ENCODE measurements at places on chromosomes 7 and 10. TPM values are rescaled to one million over a fixed set of nuclear protein-coding genes. Genes with fewer than 3 reads are reported as not detected.

DNA sequence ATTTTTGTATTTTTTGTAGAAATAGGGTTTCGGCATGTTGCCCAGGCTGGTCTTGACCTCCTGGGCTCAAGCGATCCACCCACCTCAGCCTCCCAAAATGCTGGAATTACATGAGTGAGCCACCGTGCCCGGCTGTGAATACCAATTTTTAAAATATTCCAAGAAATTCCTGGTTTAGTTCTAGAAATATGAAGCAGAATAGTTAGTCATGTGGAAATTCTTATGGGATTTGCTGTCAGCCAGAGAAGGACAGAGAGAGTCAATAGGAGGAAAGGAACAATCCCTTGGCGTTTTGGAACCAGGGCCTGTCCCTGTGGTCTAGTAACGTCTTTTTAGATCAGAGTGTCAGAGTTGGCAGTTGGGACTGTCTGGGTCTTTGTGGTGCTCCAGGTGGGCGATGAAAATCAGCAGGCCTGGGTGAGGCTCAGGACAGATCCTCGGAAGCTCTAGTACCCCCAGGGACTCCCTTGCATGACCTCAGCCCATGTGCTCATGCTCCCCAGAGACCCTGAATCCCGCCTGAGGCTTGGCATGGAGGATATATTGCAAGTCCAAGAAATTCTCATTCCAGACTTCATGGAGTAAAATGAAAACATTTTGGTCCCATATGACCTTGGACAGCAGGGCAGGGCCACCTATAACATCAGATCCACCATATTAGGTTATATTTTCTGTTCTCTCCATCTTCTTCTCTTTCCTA is 7.8 kb downstream of the NODAL start:
- no peak for DNase-seq

GRCh38 chr10:120019568-120019967 is 127.0 kb downstream of the SEC23IP start:
- DNase-seq = no peak

DNA sequence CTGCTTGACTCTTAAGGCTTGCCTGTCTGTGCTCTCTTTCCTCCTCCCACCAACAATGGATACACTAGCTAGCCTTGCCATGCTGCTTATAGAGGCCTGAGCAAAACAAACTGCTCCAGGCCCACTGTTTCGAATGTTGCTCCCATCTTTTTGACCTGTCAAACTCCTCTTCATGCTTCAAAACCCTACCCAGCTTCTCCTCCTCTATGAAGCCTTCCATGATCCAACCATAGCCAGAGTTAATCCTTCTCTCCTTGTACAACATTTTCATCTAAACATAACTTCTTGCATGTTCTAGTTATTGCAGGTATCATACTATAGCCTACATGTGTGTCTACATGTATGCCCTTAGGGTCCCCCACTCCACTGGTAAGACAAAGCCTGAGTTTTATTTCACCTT is 426.7 kb upstream of the MGMT start:
- no peak for DNase-seq

- no peak for DNase-seq
Observed at GRCh38 chr7:139914306-139915267, 85.5 kb downstream of the TBXAS1 start.

GRCh38 chr10:90162271-90162853 is 461.0 kb downstream of the KIF20B start:
- DNase-seq = no peak

DNA sequence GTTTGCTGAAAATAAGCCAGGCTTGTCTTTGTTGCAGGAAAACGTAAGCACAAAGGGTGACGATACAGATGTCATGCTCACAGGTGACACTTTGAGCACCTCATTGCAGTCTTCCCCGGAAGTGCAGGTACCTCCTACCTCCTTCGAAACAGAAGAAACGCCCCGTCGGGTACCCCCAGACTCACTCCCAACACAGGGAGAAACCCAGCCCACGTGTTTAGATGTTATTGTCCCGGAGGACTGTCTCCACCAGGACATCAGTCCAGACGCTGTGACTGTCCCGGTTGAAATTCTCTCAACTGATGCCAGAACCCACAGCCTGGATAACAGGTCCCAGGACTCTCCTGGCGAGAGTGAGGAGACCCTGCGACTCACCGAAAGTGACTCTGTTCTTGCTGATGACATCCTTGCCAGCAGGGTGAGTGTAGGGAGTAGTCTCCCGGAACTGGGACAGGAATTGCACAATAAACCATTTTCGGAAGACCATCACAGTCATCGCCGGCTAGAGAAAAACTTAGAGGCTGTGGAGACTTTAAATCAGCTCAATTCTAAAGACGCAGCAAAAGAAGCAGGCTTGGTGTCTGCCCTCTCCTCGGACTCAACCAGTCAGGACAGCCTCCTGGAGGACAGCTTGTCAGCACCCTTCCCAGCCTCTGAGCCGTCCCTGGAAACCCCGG is 18.3 kb upstream of the BHLHA15 start:
- DNase-seq = no peak

- no peak for DNase-seq
Observed at GRCh38 chr7:134854816-134855215, 75.4 kb downstream of the CALD1 start.

GRCh38 chr10:70458329-70459060 is 17.0 kb upstream of the NODAL start:
- DNase-seq = no peak

- no peak for DNase-seq
Observed at GRCh38 chr7:66237906-66238772, 33.0 kb downstream of the TPST1 start.

DNA sequence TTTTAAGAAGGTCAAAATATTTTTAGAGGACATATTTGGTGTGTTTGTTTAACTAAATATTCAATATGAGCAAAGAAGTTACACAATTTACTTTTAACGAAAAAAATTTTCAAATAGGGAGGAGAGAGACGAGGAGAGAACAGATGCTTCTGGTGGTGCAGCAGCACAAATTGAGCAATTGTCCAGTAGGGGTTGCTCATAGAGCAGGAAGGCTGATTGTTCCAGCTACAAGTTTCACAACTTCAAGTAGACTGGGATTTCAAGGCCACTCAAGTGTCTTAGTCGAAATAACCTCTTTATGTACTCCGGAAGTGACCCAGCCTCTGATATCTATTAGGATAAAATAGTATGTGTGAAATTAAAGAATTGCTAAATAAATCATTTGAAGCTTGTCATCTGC is 197.9 kb downstream of the HDAC9 start:
- no peak for DNase-seq

OR2A7 gene
- not detected for polyA plus RNA-seq

ANXA8L1 gene
- polyA plus RNA-seq = not detected

Measured in immature natural killer cell (primary cell).